ENCODE measurements at places on chromosomes 1 and 21.

DNA sequence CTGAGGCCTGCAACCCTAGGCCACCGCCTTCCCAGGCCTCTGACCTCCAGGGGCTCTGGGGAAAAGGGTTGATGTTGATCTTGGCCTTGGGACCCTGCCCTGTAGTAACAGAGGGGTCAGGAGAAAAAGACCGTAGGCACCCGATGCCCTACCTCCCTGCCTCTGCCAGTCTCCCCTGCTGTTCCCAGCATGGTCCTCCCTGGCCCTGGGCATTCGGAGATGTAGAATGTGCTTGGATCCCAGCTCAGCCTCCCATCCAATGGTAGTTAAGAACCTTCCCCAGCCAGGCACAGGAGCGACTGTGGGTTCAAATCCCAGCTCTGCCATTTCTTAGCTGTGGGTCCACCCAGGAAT is 72.0 kb upstream of the TARDBP start:
- no peak for DNase-seq

DNA sequence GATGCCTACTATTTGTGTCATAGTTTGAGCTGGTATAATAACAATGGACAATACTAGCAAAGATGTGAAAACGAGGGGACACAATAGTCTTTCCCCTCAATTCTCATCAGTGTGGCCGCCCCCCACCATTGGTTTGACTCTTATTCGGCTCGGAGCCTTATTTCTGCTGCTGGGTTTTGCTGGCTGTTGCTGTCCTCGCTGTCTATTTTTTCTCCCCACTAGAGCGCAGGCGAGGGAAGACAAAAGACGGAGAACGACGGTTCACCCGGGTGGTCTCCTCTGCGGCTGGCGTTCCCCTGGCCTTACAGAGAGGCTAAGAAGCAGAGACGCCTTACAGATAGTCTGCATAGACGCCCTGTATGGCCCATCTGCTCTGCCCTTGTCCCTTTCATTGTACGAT is 19.4 kb downstream of the CLIC6 start:
- DNase-seq: no peak

DNA sequence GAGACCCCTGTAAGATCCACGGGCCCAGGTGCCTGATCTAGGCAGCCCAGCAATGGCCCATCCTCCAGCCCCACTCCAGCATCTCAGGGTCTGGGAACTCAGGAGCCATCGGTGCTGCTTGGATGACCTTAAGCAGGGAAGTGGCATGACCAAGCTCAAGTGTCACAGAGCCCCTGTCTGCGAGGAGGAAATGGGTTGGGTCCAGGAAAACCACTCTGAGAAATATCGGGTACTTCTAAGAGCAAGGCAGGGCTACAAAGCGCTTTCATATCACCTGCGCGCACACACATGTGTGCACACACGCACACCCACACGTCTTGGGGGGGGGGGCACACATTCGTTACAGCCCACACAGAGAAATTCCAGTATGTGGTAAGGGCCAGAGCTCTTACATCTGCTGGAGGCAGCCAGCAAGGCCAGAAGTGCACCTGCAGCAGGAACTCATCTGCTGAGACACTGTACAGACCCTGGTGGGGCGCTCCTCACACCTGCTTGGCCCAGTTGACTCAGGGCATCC is 32.6 kb upstream of the SPOCD1 start:
- no peak for DNase-seq

DNA sequence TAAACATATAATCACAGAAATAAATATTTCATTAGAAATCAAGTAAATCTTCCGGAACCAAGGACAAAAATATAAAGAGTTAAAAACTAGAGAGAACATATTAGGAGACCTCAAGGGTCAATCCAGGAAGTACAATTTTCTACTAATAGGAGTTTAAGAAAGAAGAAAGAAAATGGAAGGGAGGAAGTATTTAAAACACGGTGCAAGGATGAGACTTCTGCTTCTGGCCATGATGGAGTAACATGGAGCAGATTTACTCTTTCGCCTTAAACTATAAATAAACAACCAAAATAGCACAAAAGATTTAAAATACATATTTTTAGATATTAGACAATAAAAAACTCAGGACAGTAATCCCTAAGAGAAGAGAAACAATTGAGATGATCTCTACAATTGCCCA is 12.6 kb upstream of the IFNAR1 start:
- DNase-seq: no peak

DNA sequence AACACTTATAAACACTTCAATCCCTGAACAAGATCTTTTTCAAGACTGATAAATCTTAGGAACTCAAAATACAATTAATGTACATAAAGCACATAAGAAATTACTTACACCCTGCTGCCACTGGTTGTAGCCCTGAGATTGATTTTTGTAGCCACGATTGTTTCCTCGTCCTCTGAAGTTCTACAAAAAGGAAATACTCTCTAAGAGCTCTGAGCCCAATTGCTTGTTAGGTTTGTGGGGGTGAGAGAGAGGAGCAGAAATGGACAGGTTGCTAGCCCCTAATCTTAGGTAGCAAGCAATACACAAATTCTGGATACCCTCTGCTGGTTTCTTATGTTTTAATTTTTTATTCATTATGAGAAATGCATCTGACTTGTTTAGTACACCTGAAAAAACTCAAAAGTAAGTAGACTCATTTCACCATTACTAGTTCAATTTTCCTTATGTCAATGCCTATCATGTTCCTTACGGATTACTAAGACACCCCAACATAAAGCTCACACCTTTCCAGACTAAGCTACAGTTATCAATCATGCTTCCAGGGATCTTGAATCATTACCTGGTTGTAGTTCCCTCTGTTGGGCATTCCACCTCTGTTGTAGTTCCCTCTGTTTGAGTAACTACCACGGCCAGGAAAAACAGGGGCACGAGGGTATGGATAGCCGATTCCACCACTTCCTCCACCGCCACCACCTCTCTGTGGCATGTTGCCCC is 9.3 kb downstream of the HNRNPU start:
- DNase-seq: no peak

- no peak for DNase-seq
These were observed 1.2 kb downstream of the TRIM11 start for GRCh38 chr1:228405200-228405978.

- DNase-seq: no peak
These were observed 91.1 kb downstream of the PTPRU start for GRCh38 chr1:29327223-29327935.

DNA sequence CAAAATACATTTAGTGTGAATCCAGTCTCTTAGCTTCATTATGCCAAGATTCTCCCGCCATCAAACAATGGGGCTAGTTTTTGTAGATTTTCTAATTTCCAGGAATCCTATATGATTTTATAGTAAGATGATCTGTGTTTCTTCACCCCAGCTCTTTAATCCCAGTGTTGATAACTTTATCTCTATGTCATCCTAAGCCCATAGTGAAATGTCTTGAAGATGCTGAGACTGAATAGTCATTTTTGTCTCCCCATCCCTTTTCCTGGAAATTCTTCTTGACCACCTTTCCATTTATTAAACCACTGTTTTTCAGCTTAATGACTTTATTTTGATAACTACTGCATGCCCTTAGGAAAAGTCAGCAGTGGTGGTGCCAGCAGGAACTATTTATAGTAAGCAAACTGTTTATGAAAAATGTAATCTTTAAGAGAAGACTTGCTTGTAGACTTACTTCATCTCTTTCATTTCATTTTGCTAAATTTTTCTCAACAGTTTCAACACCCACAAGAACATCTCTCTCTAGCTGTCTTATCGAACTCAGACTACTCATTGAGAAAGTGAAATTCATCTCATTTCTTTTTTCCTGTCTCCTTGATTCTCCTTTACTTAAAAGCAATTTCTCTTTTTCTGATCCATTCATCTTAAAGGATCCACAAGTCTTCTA is 116.6 kb downstream of the NTMT2 start:
- no peak for DNase-seq

DNA sequence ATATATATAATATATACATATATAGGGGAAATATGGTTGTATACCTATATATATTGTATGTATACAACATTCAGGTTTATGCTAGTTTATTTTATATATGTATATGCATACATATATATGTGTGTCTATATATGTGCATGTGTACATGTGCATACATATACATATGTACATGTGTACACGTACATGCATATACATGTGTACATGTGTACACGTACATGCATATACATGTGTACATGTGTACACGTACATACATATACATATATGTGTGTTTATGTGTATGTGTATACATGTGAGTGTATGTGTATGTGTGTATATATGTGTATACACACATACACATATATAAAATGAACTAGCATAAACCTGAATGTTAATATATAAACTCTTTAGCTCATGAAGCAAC is 220.9 kb downstream of the FAF1 start:
- no peak for DNase-seq

- DNase-seq: no peak
These were observed 52.3 kb downstream of the VPS13D start for GRCh38 chr1:12282142-12282541.

GRCh38 chr1:229857585-229857984 is 209.5 kb upstream of the GALNT2 start:
- DNase-seq: no peak

DNA sequence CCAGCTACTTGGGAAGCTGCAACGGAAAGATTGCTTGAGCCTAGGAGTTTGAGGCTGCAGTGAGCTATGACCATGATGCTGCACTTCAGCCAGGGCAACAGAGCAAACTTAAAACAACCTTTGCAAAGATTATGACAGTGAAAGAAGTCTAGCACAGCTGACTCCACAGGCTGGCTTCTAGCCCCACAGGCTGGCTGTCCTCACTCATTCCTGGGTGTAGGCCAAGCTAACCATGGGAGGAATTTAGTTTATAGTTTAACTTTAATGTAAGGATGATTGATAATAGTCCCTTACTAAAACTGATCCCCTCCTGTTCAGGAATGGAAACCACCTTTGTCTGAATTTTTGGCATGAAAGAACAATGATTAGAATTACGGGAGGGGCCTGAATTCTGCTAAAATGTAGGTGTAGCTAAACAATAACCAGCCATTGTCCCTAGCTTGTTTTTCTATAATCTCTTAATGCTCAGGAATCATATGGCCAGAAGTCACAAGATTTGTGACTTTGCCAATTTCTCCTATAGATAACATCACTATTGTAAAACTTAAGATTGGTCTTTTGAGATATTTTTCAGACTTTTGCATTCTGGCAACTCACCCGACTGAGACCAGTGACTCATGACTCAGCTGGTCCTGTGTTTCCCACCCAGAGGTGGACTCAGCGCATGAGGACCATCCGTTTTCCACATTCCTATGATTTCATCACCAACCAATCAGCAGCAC is 28.1 kb upstream of the SGIP1 start:
- no peak for DNase-seq

DNA sequence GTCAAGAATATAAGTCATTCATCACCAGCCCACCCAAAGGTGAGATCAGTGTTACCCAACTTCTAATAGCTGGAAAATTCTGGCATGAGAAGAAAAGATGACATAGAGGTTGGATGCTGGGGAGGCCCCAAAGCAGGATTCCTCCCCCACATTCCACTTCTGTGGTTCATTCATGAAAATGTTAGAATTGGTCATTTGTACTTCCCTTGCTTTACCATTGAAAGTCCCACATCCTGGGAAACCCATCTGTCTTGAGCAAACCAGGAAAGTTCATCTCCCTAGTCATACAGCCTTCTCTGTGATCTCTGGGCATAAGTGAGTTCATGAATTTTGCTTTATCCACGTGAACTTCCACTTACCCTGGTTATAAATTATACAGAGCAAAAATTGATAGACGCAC is 66.8 kb downstream of the SERINC2 start:
- no peak for DNase-seq

Data from activated CD8-positive, alpha-beta memory T cell treated with anti-CD3 and anti-CD28 coated beads for 1 hour (primary cell).